ENCODE measurements at places on chromosomes 5 and 9. TPM values are rescaled to one million over a fixed set of nuclear protein-coding genes. Genes with fewer than 3 reads are reported as not detected.

ZNF879 gene
- 18.1 TPM for total RNA-seq

UBLCP1 gene
- total RNA-seq = 14.0 TPM

FRMD3 gene
- 68.8 TPM for total RNA-seq

CER1 gene
- total RNA-seq = not detected

GDNF gene
- total RNA-seq = not detected

FIBCD1 gene
- 1.4 TPM for total RNA-seq

BTNL3 gene
- not detected for total RNA-seq

LHFPL2 gene
- total RNA-seq = 20.4 TPM

PDGFRB gene
- 13.7 TPM for total RNA-seq

NMUR2 gene
- not detected for total RNA-seq

SLC34A3 gene
- total RNA-seq = 0.16 TPM

NEURL1B gene
- total RNA-seq = 19.2 TPM
